ENCODE measurements at places on chromosomes 5 and 9. TPM values are rescaled to one million over a fixed set of nuclear protein-coding genes. Genes with fewer than 3 reads are reported as not detected.

Gene PTPRD
- total RNA-seq, result not detected

Gene INSL6
- not detected for total RNA-seq

Gene NFIB
- 2.5 TPM for total RNA-seq

Gene ECSCR
- 1.5 TPM for total RNA-seq

Gene TXNDC8
- total RNA-seq, result not detected

Gene SLC46A2
- not detected for total RNA-seq

Gene GHR
- 0.57 TPM for total RNA-seq

Gene ANKDD1B
- not detected for total RNA-seq

Gene CDC14B
- 28.6 TPM for total RNA-seq

Gene BDP1
- total RNA-seq, result 7.3 TPM

Gene CXCL14
- 0.62 TPM for total RNA-seq

Gene EIF4E1B
- not detected for total RNA-seq

Gene UNC5A
- total RNA-seq, result 0.12 TPM

Gene SLC27A4
- 23.7 TPM for total RNA-seq

Gene IFNA13
- total RNA-seq, result not detected

Gene CLTB
- total RNA-seq, result 76.4 TPM

Gene PIP5KL1
- total RNA-seq, result 1.6 TPM

Gene PBX3
- 53.0 TPM for total RNA-seq

Gene APBA1
- 0.69 TPM for total RNA-seq

Gene CYSRT1
- total RNA-seq, result 0.44 TPM

Gene MAMDC2
- total RNA-seq, result 3.4 TPM

Gene BTNL8
- total RNA-seq, result not detected

Gene PROP1
- not detected for total RNA-seq

All from M059J (cell line).